Pancreas (tissue), 10 donors: ENCODE measurements at places on chromosomes 16 and 17. TPM values are rescaled to one million over a fixed set of nuclear protein-coding genes. Genes with fewer than 3 reads are reported as not detected.

DNA sequence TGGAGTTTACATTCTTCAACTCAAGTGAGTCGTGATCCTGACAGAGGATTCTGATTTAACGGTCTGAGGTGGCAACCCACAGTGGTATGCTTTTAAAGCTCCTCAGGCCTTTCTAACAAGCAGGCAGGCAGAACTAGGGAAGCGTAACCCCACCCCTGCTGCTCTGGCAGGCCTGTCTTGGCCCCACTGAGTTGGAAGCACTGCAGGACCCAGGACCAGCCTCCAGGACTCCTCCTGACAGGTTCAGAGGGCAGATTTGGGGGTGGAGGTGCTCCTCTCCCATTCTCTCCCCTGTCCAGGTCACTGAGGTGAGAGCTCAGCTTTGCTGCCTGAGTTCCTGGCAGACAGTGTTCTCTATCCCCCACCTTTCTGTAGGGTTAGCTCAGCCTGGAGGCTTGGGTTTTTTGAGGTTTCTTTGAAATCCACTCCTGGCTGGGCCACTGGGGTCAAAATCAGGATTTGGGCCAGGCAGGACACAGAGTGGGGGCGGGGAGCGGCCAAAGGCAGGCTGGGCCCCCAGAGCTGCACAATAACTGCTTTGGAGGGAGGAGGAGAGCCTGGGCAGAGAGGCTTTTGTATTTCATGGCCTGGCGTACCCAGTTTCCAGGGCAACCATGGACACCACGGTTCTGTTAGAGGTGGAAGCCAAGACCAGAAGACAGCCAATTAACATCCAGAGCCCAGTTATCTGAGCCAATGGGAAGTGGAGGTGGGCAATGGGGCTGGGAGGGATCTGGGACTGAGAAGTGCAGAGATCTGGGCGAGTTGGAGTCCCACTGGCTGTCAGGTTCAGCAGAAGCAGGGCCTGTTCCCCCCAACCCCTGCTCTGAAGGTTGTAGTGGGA lies 9.5 kb downstream of the MRPL27 start:
- peaks cover 9% of the 10 kb centered on the region for H3K36me3 ChIP-seq
- H3K4me1 ChIP-seq, result peaks cover 7% of the 10 kb centered on the region
- no peak overlapping the region for H3K4me3 ChIP-seq
- DNase-seq, result no peak
- no peak overlapping the region for H3K27ac ChIP-seq

DNA sequence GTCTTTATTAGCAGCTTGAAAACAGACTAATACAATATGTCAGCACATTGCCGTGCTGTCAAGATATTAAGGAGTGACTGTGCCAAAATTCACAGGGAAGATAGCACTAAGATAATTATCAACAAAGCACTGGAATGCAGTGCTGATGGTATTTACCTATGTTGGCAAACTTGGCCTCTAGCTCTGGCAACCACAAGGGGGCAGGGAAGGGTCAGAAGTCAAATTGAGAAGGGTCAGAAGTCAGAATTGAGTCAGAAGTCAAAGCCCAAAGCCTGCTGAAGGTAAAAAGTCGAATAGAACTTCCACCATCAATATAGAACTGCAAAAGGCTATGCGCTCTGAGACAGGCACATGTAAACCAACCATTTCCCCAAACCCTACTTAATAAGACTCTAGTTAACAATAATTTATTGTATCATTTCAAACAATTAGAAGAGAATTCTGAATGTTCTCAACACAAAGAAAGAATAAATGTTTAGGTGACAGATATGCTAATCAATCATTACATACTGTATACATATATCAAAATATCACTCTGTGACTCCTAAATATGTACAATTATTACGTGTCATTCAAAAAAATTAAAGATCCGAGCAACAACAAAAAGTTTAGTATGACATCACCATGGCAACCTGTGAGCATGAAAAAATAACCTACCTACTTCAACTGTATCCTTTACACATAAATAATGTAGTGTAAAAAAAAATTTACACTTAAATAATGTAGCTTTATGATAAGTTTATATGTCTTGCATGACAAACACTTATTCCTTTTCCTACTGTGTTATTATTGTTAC lies 916.1 kb downstream of the KCNJ2 start:
- H3K36me3 ChIP-seq, result no peaks in the 10 kb centered on the region
- H3K27ac ChIP-seq, result no peak overlapping the region
- no peak for DNase-seq

- no peak overlapping the region for H3K4me3 ChIP-seq
- no peak overlapping the region for H3K27ac ChIP-seq
- no peaks in the 10 kb centered on the region for H3K4me1 ChIP-seq
- DNase-seq, result peak; percentile 30
- no peaks in the 10 kb centered on the region for H3K27me3 ChIP-seq
- no peaks in the 10 kb centered on the region for H3K36me3 ChIP-seq
These were observed 4.6 kb downstream of the CCDC102A start for GRCh38 chr16:57531635-57532265.

GRCh38 chr17:62987136-62987535 lies 21.1 kb downstream of the TANC2 start:
- no peaks in the 10 kb centered on the region for H3K36me3 ChIP-seq
- no peaks in the 10 kb centered on the region for H3K27me3 ChIP-seq
- no peak for DNase-seq
- H3K4me1 ChIP-seq, result no peaks in the 10 kb centered on the region
- H3K4me3 ChIP-seq, result no peak overlapping the region

- H3K36me3 ChIP-seq, result no peaks in the 10 kb centered on the region
- no peaks in the 10 kb centered on the region for H3K4me1 ChIP-seq
- no peak overlapping the region for H3K4me3 ChIP-seq
- DNase-seq, result no peak
- no peak overlapping the region for H3K27ac ChIP-seq
- no peaks in the 10 kb centered on the region for H3K27me3 ChIP-seq
These were observed 255.4 kb downstream of the IRX3 start for GRCh38 chr16:54031107-54031760.

- no peak overlapping the region for H3K4me3 ChIP-seq
- peaks cover 6% of the 10 kb centered on the region for H3K4me1 ChIP-seq
- no peak for DNase-seq
These were observed 2.1 kb downstream of the ARHGAP23 start for GRCh38 chr17:38430316-38430715.

GRCh38 chr17:35006961-35007360 lies 26.6 kb downstream of the LIG3 start:
- H3K4me1 ChIP-seq, result no peaks in the 10 kb centered on the region
- no peak overlapping the region for H3K27ac ChIP-seq
- no peak overlapping the region for H3K4me3 ChIP-seq
- peaks cover 6% of the 10 kb centered on the region for H3K36me3 ChIP-seq
- DNase-seq, result no peak

DNA sequence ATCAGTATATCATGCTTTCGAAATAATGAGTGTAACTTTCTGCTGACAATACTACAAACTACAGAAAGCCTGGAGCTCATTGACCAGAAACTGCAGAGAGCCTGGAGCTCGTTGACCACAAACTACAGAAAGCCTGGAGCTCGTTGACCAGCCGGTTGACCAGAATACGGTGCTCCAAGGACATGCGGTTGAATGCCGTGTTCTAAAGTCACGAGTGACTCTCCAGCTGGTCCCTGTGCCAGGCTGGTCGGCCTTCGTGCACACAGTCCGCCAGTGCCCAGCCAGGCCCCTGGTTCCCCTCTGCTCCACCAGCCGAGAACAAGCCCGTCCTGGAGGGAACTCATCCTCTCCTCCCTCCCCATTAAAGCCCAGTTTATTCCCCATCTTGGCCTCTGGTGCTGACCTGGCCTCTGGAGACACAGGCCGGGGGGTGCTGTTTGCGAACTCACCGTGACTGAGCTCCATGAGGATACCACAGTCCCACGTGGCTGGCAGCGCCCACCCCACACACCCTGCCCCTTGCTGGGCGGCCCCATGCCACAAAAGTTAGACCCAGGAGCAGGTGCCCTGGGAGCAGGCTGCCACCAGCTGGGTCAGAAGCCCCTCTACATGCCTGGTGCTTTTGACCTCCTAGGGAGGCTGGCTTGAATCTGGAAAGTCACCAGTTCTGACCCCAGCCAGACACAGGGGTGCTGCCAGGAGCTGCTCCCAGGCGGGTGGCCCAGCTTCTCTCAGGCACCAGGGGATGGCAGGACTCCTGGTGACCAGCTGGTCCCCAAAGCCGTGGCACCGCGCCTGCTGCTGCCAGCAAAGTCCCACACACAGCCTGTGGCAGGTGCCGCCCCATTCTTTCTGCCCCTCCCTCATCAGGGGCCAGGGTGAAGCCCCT lies 15.5 kb upstream of the CDH15 start:
- no peak for DNase-seq
- H3K4me3 ChIP-seq, result no peak overlapping the region
- no peaks in the 10 kb centered on the region for H3K27me3 ChIP-seq
- H3K36me3 ChIP-seq, result no peaks in the 10 kb centered on the region
- no peaks in the 10 kb centered on the region for H3K4me1 ChIP-seq

GRCh38 chr17:17433000-17433703 lies 43.6 kb upstream of the MED9 start:
- no peak for DNase-seq
- peaks cover 12% of the 10 kb centered on the region for H3K4me1 ChIP-seq
- H3K4me3 ChIP-seq, result no peak overlapping the region

- H3K4me1 ChIP-seq, result no peaks in the 10 kb centered on the region
- H3K27me3 ChIP-seq, result no peaks in the 10 kb centered on the region
- H3K27ac ChIP-seq, result no peak overlapping the region
- DNase-seq, result no peak
- peaks cover 10% of the 10 kb centered on the region for H3K36me3 ChIP-seq
These were observed 16.7 kb downstream of the CTRL start for GRCh38 chr16:67914758-67915495.

DNA sequence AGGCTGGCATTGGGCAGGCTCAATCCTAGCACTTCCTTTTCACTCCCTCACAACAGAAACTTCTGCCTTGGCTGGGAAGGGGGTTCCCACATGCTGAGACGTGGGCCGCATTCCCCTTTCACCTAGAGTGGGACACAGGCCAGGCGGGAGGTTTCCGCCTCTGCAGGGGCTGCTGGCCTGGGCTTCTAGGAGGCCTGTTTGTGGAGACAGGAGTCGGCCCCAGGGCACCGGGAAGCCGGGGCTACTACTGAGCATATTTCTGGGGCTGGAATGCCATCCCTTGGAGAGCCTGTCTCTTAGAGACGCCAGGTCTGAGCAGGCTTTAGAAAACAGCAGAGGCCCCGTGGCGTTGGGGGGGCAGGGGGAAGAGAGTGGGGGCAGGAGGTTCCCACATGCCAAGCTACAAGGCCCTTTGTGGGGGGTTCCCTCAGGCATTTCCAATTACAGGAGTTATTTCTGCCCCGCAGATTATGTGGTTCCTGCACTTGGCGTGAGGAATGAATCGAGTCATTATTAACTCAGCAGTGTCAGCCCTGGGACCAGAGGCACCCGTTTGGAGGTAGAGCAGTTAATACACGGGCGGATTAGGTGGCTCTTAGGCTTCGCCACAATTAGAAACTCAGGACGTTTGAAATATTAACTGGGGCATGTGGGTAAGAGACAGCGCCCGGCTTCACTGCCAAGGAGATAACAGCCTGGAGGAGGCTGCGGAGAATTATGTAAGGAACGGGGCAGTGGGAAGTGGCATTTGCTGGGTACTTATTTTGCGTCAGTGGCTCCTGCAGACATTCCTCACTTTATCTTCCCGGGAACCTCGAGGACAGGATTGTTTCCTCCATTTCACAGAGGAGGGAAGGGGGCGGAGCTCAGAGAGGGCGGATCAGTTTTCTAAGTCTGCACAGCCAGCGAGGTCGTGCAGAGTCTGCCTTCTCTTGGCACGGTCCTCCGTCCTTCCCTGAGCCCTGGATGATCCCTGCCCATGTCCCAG lies 162.5 kb downstream of the MAF start:
- no peaks in the 10 kb centered on the region for H3K36me3 ChIP-seq
- H3K4me1 ChIP-seq, result no peaks in the 10 kb centered on the region
- DNase-seq, result no peak

DNA sequence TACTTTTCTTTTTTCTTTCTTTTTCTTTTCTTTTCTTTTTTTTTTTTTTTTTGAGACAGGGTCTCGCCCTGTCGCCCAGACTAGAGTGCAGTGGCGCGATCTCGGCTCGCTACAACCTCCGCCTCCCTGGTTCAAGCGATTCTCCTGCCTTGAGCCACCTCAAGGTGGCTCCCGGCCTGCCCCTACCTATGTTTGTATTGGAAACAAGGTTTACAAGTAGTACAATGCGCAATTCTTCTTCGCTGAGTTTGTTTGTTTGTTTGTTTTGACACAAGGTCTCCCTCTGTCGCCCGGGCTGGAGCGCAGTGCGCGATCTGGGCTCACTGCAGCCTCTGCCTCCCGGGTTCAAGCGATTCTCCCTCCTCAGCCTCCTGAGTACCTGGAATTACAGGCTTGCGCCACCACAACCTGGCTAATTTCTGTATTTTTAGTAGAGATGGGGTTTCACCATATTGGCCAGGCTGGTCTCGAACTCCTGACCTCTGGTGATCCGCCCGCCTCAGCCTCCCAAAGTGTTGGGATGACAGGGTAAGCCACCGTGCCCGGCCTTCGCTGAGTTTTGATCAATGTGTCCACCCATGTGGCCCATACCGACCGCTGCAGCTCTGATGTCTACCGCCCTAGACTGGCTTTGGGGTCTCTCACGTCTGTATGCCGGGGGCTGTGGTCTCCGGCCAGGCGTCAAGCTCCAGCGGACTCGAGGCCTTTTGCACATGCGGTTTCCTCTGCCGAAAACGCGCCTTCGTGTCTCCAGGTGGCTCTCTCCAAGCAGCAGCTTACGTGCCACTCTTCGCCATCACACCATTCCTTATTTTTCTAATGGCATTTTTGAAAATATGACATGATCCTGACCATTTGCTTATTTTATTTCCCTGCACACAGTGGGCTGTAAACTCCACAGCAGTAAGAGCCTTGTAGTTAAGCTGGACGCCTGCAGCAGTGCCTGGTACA lies 1.1 kb upstream of the YBX2 start:
- no peak overlapping the region for H3K4me3 ChIP-seq
- H3K36me3 ChIP-seq, result no peaks in the 10 kb centered on the region
- no peak overlapping the region for H3K27ac ChIP-seq
- H3K27me3 ChIP-seq, result no peaks in the 10 kb centered on the region
- H3K4me1 ChIP-seq, result peaks cover 13% of the 10 kb centered on the region

LLGL2 gene
- 130 TPM for total RNA-seq

CX3CL1 gene
- 4.6 TPM for total RNA-seq

GRB2 gene
- total RNA-seq, result 26.5 TPM

NACA2 gene
- not detected for total RNA-seq

KRT24 gene
- not detected for total RNA-seq

AKAP1 gene
- total RNA-seq, result 13.9 TPM

TBC1D3C gene
- not detected for total RNA-seq

RUNDC3A gene
- total RNA-seq, result 0.56 TPM
